ENCODE measurements at places on chromosomes 1 and 21.

DNA sequence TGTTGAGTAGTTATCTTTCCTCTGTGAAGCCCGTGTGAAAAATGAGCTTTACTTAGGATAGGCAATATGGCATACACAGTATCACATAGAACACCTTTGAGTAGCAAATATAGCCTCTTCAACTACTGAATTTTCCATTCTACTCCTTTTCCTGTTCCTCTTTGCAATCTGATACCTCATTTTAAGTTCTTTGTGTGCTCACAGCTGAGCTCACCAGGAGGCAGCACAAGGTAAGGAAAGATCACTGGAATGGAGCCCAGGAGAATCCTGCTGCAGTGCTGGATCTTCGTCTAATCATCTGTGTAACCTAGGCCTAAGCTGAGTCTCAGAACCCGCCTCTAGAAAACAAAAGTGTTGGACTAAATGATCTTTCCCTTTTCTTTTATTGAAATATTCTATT is 171.0 kb downstream of the LRRC40 start:
- peak; percentile 50 for DNase-seq

DNA sequence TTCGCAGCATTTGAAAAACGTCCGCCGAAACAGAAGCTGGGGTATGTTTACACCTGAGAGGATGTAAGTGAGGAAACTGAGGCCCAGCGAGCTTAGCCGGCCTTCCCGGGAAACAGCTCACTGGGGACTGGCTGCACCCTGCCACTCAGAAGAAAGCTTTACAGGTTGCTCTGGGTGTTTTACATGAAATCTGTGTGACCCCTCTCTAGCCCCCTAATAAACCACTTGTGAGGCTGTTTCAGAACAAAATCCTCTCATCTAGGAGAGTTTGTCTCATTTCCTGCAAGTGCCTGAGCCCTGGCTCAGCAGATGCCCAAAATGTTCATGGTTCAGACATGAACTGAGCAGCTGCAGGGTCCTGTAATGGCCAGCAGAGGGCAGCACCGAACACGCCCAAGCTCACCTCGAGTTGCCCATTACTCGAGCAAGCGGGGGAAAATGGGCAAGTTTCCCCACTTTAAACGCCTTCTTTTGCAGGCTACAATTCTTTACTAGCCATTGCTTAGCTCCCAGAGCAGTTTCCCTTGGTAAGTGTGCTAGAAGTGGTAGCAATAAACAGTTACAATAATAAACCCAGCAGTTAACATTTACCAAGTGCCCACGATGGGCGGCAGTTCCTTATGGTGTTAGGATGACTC is 76.4 kb downstream of the FHAD1 start:
- DNase-seq = peak; percentile 80

DNA sequence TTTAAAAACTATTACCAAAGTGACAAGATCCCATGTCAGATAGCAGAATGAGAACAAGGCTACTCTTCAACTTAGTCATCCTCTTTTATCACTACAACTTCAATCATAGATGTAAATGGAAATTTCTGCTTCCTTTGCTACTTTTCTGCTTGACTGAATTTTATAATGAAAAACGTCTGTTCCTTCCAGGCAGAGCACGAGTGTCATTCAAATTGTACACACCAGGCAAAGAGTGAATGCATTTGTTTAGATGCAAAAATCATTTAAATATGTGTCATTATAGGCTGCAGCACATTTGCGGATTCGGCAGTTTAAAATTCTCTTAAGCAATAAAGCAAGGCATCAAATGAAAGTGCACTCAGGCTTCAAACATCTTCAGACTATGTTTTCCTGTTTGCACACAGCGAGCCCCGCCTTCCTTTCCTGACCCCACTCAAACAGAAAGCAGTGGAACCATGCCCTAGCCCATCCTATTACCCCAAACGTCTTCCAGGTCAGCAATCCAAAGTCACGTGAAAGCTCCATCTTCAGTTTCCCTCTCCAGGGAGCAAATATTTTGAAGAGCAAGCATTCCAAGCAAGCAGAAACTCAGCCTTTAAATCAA is 99.6 kb downstream of the APP start:
- DNase-seq = peak; percentile 79

DNA sequence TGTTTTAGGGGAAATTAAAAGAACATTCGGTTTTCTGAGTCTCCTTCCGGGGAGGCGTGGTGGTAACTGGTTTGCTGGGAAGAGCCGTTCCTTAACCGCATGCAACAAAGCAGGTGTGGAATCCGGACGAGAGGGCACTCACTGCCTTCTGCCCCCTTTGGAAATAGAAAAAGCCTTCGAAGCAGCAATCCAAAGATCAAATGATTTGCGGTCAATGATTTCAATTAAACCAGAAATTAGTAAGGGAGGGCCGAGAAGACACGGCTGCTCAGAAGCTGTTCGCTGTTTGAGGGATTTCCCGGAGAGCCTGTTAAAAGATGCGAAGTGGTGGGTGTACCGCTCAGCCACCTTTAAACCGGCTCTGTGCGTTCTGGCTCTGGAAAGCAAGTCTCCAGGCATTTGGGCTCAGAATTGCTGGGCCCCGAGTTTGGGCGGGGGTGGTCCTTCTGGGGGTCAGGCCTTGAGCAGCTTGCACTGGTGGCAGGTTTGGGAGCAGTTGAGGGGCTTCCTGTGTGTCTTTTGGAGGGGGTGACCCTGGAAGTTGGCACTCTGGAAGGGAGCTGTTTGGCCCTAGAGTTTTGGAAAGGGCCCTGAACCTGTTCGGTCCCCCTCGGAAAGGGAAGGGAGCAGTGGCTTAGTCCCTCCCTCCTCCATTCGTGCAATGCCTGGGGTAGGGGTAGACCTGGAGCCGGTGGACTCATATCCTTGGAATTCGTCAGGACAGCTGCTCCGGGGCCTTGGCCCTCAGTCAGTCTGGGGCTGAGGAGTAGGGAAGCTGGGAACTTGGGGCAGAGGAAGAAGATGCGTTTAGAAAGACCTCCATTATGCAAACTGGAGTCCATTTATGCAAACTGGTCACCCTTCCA is 3.1 kb downstream of the SIM2 start:
- DNase-seq = no peak

DNA sequence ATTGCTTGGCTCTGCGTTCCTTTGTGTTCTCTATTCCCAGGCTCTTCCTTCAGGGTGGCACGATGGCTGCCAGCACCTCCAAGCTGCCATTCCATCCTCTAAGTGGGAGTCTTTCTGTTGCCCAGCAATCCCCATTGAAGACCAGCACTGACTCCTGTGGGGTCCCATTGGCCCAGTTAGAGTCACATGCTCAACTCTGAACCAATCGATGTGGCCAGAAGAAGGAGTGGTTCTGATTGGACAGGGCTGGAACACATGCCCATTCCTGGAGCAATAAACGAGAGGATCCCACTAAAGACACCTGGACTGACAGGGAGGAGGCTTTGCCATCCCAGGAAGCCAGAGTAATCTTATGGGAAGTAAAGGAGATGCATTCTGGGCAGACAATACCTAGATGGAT is 97.2 kb upstream of the IGSF21 start:
- DNase-seq = no peak

DNA sequence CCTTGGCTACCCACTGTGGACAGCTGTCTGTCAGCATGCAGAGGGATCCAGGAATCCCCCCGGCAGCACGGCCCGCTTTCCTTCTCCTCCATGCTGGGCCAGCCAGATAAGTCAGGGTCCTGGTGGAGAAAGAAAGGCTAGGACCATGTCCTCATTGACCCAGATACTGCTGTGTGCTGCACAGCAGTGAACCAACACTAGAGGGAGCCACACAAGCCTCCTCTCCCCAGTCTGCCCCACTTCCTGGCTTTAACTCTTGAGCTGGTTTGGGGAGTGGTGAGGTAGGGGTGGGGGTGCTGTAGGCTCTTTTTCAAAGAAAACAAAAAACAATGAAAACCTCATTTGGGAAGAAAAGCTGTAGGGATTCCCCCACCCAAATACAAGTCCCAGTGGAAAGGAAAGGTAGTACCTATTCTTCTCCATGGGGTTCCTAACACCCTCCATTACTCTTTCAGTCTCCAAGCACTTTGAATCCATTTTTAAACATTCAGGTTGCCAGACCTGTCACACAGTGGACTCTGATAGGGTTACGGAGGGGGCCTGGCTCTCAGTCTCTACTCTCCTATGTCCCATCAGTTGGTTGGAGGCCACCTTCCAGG is 84.9 kb upstream of the CD1D start:
- DNase-seq = peak; percentile 60

DNA sequence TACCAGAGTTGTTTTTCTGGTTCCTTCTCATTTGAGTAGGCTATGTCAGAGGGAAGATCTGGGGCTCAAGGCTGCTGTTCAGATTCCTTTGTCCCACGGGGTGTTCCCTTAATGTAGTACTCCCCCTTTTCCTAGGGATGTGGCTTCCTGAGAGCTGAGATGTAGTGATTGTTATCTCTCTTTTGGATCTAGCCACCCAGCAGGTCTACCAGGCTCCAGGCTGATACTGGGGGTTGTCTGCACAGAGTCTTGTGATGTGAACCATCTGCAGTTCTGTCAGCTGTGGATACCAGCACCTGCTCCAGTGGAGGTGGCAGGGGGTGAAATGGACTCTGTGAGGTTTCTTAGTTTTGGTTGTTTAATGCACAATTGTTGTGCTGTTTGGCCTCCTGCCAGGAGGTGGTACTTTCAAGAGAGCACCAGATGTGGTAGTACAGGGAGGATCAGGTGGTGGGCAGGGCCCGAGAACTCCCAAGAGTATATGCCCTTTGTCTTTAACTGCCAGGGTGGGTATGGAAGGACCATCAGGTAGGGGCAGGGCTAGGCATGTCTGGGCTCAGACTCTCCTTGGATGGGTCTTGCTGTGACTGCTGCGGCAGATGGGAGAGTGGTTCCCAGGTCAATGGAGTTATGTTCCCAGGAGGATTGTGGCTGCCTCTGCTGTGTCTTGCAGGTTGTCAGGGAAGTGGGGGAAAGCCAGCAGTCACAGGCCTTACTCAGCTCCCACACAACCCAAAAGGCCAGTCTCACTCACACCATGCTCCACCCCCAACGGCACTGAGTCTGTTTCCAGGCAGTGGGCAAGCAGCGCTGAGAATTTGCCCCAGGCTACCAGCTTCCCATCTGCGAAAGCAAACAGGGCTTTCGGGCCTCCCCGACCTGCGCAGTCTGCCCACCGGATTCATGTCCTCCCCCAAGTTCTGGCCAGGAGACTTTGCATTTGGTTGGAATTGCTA is 64.2 kb downstream of the SERINC2 start:
- DNase-seq = peak; percentile 48

GRCh38 chr1:1402072-1402900 is 3.2 kb upstream of the CCNL2 start:
- peak; percentile 55 for DNase-seq

- no peak for DNase-seq
Measured at GRCh38 chr1:165877940-165878556, 50.6 kb downstream of the UCK2 start.

GRCh38 chr1:64167176-64167575 is 36.2 kb upstream of the UBE2U start:
- DNase-seq = no peak

GRCh38 chr21:37916310-37917051 is at the start of gene KCNJ6:
Gene KCNJ6, minus strand, starts transcription at chr21:37916457. Its CDS starts 75,775 bp downstream, at chr21:37840682.
- peak; percentile 54 for DNase-seq

All from EH (cell line).